Left ventricle myocardium superior (tissue), 1 donor: ENCODE measurements at places on chromosomes 11 and 22. TPM values are rescaled to one million over a fixed set of nuclear protein-coding genes. Genes with fewer than 3 reads are reported as not detected.

DNA sequence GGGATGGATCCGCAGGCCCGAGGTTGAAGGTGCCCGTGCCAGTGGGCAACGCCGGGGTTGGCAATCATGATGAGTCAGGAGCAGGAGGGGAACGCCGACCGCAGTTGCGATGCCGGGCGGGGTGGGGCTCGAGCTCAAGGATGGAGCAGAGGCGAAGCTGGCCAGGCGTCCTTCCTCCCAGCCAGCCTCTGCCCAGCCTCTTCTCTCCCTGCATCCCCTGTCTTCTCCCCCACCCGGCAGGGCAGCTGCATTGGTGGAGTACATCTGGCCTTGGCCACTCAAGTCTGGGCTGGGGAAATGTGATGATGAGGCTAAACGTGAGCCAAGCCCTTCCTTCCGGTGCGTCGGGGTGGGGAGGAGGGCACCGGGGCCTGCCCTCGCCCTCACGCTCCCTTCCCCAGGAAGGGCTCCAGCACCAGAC, 3.9 kb downstream of the IFITM10 start:
- DNase-seq, result no peak

- no peak for DNase-seq
These were observed 25.3 kb upstream of the SLC25A1 start for GRCh38 chr22:19203834-19204233.

DNA sequence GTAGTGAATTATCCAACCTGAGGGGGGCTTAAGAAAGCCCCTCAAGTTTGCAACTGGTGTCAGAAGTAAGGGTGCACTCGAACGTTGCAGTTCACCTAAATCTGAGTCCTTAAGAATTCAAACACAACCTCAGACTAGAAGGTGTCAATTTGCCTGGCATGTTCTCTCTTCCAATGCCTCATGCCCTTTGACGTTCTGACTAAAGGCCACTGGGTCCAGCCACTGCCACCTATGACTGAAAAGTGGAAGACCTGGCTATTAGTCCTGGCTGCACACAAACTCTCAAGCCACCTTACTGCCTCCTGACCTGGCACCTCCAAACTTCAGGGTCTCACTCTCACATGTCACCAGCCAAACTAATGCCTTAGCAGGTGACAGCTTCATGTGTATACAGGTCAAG, 8.0 kb downstream of the APOL4 start:
- no peak for DNase-seq

DNA sequence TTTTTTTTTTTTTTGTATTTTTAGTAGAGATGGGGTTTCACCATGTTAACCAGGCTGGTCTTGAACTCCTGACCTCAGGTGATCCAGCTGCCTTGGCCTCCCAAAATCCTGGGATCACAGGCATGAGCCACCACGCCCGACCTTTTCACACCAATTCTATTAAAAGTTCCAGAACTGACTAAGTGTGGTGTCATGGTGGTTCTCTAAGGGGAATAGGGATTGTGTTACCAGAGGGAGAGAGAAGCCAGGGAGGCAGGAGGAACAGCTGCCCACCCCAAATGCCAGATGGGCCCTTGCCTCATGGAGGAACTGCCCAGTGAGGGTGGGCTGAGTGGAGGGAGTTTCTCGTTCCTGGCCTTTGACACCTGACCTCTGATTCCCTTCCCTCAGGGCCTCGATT, 5.9 kb downstream of the RPS6KA4 start:
- DNase-seq, result no peak

DNA sequence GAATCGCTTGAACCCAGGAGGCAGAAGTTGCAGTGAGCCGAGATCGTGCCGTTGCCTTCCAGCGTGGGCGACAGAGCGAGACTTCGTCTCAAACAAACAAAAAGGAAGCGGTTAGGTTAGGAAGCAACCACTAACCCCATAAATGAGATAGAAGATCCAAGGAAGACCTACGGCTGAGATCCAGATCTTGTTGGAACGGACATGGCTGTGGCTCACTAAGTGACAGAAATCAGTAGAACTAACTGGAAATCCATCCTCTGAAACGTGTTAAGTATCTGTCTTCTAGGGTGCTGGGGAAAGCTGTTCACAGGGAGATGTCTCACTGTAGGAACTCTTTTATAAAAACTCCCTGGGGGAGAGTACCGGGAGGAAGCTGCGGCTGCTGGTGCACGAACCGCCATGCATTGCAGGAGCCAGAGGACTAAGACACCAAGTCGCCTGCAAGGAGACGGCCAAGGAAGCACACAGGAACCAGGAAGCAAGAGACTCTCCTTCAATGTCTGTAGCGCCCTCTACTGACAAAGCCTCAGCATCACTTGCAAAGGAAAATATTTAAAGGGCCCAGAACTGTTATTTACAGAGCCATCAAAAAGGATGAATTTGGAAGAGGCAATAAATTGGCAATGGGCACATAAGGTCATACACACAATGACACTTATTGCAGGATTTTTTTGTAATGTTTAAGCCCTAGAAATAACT, 16.9 kb upstream of the SPTY2D1 start:
- no peak for DNase-seq

GRCh38 chr11:44973632-44974401, 23.1 kb upstream of the TP53I11 start:
- DNase-seq, result no peak

DNA sequence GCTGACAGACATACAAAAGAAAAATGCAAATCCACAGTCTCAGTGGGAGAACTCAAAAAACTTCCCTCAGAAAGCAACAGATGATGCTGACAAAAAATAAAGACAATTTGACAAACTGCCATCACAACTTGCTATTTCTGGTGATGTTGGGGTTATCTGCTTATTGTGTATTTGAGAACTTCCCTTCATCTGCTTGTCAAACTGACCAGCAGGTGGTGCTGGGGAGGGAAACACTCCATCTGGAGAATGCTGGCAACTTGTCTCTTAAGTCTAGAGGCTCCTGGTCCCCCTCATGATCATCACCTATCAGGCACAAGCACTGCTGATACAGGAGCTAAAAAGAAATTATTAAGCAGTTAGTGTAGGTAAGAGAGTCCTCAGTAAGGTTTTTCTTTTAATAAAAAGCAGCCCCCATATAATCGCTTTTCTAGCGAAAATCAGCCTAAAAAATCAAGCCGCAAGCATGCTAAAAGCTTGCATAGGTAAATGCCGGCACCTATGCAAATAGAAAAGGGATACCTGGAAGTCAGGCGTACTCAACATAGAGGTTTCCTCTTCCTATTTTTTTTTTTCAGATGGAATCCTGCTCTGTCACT, 9.8 kb upstream of the FAM111B start:
- peak; percentile 57 for DNase-seq

C1QTNF6 gene
- total RNA-seq, result 1.1 TPM

ASRGL1 gene
- total RNA-seq, result 3.1 TPM

SLC6A5 gene
- not detected for total RNA-seq

A4GALT gene
- total RNA-seq, result 81.7 TPM

CCDC15 gene
- total RNA-seq, result 0.25 TPM
